ENCODE measurements at places on chromosomes 5 and 9.

GRCh38 chr5:759111-759751 lies 25.3 kb downstream of the ZDHHC11B start:
- DNase-seq: peak; percentile 61

DNA sequence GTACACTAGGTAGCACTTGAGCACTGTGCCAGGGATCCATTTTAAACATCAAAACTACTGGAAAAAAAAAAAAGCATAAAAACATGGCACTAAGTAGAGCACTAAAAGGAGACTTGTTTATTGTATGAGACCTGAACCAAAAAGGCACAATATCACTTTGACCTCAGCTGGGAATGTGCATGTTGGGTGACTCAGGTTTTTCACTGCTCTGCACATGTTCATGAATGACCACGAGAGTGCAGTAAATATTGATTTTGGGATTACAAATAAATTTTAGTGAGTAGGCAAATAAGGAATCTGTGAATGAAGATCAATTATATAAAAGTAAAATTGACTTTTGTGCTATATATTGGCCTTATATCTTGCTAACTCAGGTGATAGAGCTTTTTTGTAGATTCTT lies 11.8 kb downstream of the RMI1 start:
- DNase-seq: no peak

GRCh38 chr9:93613791-93614190 lies 37.4 kb downstream of the PHF2 start:
- no peak for DNase-seq

DNA sequence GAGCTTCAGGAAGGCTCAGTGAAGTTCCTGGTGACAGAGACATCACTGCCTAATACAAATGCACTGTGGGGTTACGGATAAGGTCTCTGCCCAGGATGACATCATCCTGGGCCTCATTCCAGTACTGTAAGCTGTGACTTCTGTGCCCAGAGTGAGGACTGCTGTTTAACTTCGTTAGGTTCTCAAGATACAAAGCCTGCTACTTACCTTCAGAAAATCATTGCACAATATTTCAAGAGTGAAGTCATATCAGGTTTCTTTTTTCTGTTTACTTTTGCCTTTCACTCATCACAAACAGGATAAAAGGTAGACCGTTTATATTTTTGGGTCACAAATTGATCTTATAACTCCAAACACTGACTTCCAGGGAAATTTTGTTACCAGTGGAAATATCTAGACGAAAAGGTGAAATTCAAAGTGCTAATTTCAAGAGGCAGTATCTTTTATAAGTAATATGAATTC lies 241.2 kb downstream of the PIK3R1 start:
- no peak for DNase-seq

DNA sequence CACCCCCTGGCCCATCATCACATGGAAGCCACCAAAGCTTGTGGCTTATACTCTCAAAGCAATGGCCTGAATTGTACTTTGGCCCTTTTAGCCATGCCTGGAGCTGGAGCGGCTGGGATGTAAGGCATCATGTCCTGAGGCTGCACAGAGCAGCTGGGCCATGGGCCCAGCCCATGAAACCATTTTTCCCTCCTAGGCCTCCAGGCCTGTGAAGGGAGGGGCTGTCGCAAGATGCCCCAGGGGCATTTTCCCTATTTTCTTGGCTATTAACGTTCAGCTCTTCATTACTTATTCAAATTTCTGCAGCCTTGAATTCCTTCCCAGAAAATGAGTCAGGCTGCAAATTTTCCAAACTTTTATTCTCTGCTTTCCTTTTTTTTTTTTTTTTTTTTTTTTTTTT lies 27.7 kb downstream of the FST start:
- no peak for DNase-seq

- no peak for DNase-seq
Measured at GRCh38 chr9:17185481-17186029, 50.7 kb downstream of the CNTLN start.

DNA sequence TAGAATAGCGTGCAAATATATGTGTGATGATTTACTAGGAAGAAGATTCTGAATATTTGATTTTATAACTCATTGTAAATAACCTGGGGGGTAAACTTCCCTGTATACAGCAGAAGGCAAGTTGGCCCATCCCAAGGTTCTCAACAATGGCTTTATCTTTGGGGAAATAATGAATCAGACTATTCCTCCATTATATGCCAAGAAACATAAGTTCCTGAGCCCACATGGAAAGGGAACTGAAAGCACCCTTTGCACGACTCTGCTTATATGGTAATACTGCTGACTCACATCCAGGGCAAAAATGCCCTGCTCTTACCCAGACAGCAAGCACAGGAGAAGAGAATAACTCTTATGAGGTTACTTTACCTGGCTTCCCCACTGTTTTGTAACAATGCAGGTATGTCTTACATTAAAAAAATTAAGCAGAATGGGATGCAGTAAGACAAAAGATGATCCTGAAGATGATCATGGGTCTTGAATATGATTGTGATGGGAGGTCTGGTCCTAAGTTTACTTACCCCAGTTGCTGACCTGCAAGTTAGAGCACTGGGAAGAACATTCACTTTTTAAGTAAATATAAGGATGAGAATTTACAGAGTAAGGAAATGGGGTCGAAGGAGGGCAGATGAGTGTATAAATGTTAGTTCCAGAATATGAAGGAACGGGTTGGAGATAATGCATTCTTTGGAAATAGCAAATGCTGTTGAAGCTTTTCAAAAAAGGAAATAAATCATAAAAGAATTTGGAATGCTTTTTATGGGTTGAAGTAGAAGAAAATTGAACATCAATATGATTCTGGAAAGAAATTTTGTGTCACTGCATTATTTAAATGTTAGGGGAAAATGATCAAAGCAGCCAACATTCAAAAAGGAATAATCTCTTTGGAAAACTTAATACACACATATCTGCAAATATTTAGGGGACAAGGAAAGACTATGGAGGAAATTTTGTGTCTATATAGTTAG lies 428.4 kb upstream of the MPDZ start:
- DNase-seq: no peak

DNA sequence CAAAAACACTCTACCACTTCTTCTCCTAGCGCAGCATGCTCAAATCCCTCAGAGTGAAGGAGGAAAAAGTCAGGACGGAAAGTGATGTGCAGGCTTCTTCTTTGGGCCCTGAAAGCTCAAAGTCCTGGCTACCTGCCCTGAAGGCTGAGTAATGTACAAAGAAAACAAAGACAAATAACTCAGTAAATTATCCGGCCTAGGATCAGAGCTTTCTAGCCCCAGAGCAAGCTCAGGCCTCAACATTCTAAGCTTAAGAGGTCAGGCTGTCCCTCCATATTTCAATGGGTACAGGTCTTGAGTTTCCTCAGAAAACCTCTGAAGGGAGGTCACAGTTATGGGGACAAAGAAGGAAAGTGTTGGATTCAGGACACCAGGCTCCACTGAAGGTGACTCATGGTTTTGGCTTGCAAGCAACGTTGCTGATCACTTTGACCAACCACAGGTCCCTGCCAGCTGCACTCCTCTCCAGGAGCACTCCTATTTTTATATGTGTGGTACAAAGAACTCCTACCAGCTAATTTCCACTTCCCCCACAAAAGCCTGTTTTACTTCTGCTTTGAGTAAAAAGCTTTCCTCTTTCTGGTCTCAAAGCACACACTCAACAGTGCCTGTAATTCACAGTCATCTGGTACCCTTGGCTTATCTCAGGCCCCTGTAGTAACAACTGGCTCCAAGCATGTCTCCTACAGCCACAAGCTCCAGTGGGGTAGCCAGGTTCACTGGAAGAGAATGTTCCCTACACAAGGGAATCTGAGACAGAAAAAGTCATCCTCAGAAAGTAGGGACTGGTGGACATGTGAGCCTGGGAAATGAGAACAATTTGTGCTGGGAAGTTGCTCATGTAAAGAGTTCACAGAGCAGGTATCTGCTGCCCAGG lies 115.7 kb downstream of the UGCG start:
- DNase-seq: peak; percentile 30

- no peak for DNase-seq
Measured at GRCh38 chr5:7634837-7635236, 216.1 kb downstream of the CFAP90 start.

DNA sequence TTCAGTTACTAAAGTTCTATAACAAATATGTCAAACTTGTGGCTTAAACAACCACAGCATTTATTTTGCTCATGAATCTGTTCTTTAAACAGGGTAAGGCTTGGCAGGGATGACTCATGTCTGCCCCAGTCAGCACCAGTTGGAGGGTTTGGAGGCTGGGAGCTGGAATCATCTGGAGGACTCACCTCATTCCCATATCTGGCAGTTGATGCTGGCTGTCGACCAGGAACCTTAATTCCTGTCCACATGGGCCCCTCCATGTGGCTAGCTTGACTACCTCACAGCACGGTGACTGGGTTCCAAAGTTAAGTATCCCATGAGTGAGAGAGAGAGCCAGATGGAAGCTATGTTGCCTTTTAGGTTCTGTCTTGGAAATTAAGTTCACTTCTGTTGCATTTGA lies 13.8 kb upstream of the CCL28 start:
- DNase-seq: no peak

GRCh38 chr9:137117269-137117731 lies 2.8 kb upstream of the DPP7 start:
- DNase-seq: no peak

DNA sequence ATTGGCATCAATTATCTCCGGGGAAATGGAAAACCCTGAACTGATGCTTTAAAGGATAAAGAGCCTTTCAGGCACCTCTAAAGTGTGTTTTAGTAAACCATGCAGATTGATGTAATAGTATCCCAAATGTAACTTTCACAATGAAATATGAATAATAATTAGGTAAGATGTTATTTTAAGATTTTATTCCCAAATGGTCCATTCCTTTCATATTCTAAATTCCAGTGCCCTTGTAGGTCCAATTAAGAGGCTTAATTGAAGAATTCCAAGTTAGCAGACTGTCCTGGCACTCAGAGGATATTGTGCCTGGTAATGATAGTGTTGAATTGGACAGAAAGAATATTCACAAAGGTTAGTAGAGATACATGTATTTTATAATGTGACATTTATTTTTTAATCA lies 352.5 kb upstream of the NUDT12 start:
- DNase-seq: no peak

- DNase-seq: no peak
Measured at GRCh38 chr9:83024506-83025125, 38.3 kb downstream of the RASEF start.

DNA sequence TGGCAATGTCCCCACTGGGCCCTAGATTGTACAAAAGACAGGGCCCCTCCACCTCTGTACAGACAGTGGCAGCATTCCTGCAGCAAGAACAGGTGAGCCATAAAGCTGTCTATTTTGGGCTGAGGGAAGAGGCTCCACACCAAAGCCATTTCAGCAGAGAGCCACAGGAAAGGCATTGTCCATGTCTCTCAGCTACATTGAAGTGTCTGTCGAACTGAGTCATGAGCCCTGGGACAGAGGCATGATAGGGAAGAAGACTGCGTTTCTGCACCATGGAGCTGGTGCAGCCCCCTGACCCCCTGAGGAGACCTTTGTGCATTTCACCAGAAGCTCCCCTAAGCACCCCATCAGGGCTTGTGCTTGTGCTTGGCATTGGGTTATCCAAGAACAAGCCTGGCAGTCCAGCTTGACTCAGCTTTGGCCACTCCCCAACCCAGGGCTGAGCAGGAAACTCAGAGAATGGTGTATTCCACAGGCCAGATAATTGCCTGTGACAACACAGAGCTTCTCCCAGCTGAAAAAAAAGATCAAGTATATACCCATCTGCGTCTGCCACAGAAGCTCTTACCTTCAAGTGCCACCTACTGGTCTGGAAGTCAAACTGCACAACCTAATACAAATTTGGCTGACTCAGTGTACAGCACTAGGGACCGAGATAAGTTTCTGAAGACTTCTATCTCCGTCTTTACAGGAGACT lies 5.9 kb upstream of the FRMD3 start:
- peak; percentile 55 for DNase-seq

DNA sequence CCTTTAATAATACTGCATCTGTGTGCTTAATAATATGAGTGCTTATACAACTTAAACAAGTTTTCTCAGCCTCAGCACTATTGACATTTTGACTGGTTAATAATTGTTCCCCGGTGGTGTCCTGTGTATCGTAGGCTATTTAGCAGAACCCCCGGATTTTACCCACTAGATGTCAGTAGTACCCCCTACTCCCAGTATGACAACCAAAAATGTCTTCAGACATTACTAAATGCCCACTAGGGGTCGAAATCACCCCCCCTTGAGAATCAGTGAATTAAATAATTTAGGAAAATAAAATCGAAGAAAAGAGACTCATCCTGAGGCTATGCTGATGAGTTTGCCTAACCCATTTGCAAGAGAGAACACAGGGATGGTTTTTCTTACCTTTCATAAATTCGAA lies 166.3 kb downstream of the ATP10B start:
- peak; percentile 50 for DNase-seq

GRCh38 chr5:121313886-121314285 lies 537.8 kb upstream of the FTMT start:
- no peak for DNase-seq

DNA sequence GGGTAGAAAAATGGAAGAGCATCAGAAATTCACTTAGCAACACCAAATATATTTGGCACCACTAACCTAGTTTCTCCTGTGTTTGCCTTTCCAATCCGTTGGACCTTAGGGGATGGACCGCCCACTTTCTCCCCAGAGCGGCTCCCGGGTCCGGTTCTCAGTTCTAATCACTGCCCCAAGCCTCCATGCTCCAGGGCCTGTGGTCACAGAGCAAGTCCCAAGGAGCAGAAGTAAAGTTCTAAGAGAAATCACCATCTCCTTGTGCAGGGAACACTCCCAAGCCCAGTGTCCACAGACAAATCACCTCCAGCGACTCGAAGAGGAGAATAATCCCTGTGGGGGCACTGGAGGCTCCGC lies 728 bp upstream of the SLC1A1 start:
- DNase-seq: no peak

GRCh38 chr5:142056816-142057696 lies 44.2 kb upstream of the GNPDA1 start:
- DNase-seq: no peak

DNA sequence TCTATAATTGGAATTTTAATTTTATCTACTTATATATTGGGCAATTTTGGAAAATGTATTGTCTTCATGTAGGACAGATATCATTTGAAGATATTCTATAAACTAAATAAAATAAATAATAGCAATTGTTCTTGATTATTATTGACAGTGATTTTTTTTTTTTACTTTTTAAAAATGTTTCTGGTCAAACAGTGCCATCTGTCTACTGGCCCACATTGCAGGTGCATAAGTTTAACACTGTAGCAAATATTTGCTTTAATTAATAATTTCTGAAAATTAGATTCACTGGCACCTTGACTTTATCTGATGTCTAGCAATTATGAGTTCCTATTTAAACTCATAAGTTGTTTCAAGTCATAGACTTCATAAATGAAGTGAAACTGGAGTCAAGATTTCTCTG lies 41.1 kb upstream of the ISOC1 start:
- no peak for DNase-seq

GRCh38 chr5:96931605-96932004 lies 4.3 kb upstream of the LNPEP start:
- DNase-seq: no peak

GRCh38 chr5:78203815-78204214 lies 90.7 kb downstream of the AP3B1 start:
- DNase-seq: no peak
